ENCODE measurements at places on chromosomes 5 and 9.

DNA sequence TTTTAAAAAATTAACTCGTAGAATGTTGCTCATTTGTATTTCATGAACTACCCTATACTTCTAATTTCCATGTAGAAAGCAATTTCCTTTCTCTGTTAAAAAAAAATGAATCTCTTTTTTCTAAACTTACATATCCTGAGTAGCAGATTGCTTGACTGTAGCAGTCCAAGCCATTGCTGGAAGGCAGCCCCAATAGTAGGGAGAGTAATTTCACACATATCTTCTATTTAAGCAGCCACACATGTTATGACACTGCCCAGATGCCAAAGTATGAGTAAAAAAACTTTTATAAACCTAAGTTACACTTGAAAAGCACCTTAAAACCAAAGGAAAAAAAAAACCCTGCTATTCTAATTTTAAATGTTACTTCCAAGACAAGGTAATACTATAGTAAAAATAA is 69.6 kb downstream of the FBXL17 start:
- DNase-seq: no peak

DNA sequence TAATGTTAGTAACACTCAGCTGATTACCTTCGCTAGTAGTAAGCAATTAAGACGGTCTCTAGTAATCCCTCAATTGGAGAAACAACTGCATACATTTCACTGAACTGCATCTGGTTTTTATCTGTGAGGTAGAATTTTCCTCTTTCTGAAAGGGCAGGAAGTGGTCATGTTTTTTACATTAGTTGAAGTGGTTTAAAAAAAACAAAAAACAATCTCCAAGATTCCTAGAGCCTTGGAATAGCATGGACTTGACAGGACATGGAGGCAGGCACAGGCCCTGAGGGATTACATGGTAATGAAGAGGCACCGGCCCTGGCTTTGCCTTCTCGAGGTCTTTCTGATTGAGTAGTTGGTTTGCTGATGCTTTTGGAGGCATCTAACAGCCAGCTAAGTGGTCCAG is 25.8 kb downstream of the THBS4 start:
- no peak for DNase-seq

- peak; percentile 73 for DNase-seq
These were observed 639.0 kb downstream of the CCDC171 start for GRCh38 chr9:16191691-16192402.

DNA sequence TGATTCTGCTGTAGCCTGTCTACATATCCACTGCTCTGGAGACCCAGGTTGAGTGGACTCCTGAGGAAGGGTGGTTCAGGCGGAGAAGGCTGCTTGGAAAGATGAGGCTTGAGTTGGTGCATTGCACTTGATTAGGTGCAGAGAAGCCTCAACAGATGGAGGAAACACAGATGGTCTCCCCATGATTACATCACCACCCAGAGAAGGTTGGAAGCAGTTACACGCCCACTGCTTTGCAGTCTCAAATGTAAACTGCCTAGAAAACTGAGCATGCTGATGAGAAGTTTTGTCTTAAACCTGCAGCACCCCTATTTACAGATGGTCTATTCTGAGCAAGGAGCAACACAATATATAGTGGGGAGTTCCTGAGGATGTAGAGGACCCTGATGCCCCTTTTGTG is 266.6 kb downstream of the PIK3R1 start:
- no peak for DNase-seq

DNA sequence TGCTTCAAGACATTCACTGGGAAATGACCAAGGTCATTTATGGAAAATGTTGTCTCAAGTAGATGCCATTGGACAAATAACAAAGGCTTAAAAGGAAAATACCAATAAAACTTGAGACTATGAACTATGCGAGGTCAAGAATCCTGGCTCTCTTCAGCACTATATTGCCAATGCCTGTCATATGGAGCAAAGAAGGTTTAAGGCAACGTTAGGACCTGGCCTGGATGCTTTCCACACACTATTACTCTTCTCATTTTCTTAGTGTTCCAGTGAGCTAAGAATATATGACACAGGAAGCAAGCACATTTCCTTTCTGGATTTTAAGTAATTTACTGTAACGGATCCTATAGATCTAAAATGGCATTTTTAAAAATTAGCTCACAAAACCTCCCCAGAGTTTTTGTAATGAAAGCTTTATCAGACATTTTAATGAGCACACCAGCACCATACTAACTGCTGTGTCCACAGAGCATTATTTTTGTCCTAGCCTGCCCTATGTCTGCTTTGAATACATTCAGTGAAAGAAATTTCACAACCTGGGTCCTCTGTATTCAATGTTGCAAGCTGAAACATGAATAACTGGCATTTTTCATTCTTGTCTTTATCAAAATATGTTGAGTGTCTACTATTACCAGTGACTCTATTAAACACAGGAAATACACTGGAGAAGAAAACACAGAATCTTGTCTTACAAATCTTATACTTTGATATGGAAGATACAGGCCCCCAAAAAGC is 315.6 kb downstream of the CETN3 start:
- DNase-seq: no peak

DNA sequence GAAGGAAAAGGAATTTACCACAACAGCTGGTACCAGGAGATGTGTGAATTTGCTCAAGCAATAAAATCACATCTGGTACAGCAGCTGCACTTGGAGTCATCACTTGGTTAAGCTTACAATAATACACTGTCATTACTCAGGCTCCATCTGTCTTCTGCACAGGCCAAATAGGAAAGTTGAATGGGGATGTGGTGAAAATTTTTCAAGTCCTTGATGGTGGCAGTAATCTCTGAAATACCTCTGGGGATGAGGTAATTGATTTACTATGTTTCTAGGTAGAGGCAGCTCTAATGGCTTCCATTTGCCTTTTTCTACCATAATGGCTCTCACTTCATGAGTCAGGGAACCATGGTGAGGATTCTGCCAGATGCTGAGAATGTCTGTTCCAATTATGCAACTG is 206.8 kb upstream of the ATP10B start:
- DNase-seq: no peak

GRCh38 chr5:27158775-27159174 is 120.4 kb upstream of the CDH9 start:
- no peak for DNase-seq

GRCh38 chr5:143206196-143207053 is 197.1 kb downstream of the NR3C1 start:
- peak; percentile 36 for DNase-seq

DNA sequence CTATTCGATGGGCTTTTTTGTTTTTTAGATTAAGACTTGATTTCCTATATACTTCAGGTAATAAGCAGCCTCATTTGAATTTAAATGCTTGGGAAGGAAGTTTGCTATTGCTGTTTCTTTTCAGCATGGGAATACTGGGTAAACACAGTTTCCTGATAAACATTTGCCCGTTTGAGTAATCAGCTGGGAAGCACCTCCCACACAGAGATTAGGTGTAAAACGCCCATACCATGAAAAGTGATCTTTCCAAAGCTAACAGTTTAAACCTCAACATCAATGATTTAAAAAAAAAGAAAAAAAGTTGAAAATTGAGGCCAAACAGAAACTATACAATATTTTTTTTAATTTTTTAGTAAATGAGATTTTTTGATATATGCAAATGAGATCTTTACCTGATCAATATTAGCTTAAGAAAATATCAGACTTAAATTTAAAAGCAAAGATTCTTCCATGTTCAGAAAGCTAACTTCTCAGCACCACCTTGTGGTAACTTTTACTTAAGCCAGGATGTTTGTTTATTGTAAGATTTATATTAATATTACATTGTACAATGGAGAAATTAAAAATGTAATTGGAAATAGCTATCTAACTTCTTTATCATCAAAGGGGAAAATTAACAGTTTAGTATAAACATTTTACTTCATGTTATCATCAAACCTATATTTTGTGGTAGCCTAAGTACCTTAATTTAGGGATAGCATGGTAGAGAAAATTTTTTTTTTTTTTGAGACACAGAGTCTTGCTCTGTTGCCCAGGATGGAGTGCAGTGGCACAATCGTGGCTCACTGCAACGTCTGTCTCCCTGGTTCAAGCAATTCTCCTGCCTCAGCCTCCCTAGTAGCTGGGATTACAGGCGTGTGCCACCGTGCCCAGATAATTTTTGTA is 39.8 kb downstream of the F2RL2 start:
- DNase-seq: no peak
